ENCODE measurements at places on chromosomes 7 and 10. TPM values are rescaled to one million over a fixed set of nuclear protein-coding genes. Genes with fewer than 3 reads are reported as not detected.

C10orf53 gene
- total RNA-seq = not detected

- H3K27me3 ChIP-seq = no peaks in the 10 kb centered on the region
- no peaks in the 10 kb centered on the region for H3K36me3 ChIP-seq
These were observed 189.7 kb downstream of the GRM3 start for GRCh38 chr7:86833360-86833759.

DNA sequence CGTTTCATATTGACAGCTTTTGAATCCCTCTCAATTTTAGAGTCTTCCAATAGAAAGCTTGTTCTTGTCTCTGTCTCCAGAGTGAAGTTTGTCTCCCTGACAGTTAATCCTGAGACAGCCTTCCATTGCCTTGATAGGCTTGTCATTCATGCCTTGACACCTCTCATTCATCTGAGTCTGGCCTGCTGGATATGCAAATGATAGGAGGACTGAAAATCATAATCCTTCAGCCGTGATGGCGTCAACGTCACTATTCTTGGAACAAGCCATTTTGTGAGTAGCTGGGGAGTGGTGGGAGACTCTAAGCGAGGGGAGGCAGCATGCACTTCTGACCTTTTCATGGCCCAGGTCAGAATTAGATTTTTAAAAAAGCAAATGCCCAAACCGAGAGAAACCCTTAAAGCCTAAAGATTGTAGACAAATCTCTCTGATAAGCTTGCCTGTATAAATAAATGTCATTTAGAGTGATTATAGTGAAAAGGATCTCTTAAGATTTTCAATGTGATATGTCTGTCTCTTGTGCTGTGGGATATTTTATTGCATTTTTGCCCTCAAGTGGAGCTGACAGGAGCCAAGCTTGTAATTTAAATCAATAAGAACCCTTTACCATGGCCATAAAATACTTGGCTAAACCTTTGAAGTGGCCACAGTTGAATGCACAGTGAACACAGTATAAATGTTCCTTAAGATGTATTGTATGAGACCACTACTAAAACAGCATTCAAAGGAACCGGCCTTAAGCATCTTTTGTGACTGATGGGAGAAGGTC lies 148.8 kb downstream of the SNX10 start:
- H3K4me3 ChIP-seq = no peak overlapping the region
- no peaks in the 10 kb centered on the region for H3K36me3 ChIP-seq
- DNase-seq = no peak

DNA sequence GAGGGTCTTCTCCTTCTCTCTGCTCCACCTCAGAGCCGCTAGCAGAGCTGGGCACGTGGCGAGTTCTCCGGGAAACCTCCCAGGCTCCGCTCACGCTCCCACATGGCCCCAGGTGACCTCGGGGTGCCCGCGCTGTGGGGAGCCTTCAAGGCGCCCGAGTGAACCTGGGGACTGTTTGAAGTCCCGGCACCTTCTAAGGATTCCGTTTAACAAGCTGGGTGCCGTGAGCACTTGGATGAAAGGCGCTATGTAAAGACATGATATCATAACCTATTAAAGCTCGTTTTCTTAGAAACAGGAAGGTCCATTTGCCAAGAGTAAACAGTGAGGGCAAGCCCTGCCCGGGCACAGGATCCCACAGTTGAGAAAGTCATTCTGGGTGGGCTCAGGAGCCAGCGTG lies 15.8 kb upstream of the MYL10 start:
- no peaks in the 10 kb centered on the region for H3K27me3 ChIP-seq
- no peak overlapping the region for H3K4me3 ChIP-seq
- no peaks in the 10 kb centered on the region for H3K4me1 ChIP-seq
- no peak for DNase-seq

GRCh38 chr7:120714945-120715344 lies 143.0 kb downstream of the TSPAN12 start:
- DNase-seq = no peak
- no peak overlapping the region for H3K27ac ChIP-seq
- H3K36me3 ChIP-seq = no peaks in the 10 kb centered on the region
- H3K4me1 ChIP-seq = no peaks in the 10 kb centered on the region
- H3K27me3 ChIP-seq = no peaks in the 10 kb centered on the region

MGMT gene
- 16.9 TPM for total RNA-seq

DNA sequence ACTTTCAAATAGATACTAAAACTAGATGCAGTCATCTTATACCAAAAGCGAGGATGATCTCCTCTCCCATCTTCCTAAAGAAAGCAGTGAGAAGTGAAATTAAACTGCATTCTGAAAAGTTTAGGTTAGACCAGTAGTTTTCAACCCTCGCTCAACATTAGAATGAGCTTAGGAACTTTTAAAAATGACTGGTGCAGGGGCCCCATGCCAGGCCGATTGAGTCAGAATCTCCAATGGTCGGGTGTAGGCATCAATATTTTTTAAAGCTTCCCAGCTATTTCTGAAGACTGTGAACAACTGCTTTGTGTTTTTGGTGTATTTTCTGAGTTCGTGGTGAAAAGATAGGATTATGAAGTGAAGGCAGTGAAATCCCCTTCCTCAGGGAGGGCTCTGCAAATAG lies 146.0 kb downstream of the VTI1A start:
- H3K27me3 ChIP-seq = no peaks in the 10 kb centered on the region
- no peak for DNase-seq
- no peak overlapping the region for H3K4me3 ChIP-seq
- no peaks in the 10 kb centered on the region for H3K4me1 ChIP-seq
- no peak overlapping the region for H3K27ac ChIP-seq

DNA sequence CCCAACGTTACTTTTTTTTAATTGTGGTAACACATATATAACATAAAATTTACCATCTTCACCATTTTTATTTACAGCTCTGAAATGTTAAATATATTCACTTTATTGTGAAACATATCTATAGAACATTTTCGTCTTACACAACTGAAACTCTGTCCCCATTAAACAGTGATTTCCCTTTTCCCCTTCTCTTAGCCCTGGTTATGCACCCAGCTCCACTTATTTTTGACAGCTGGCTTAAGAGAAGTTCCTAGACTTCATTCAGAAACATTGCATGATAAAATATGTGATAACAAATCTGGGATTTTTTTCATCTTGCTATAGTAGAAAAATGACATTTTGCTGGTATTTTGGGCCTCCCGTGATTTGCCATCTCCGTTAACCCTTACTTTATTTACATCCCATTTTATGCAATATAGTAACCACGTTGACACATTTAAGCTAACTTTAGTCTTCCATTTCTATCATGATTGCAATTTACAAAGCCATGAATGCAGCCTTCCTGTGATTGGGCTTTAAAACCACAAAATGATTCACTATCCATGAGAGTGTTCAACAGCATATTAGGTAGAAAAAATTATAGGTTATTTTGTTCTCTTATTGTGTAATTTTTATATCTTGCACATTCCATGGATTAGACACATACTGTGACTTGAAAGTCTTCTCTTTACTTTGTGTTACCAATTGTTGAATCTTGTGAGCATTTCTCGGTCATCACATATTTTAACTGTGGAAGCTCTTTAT lies 139.6 kb downstream of the SND1 start:
- no peak overlapping the region for H3K27ac ChIP-seq
- H3K36me3 ChIP-seq = peaks cover 9% of the 10 kb centered on the region
- no peak overlapping the region for H3K4me3 ChIP-seq
- H3K27me3 ChIP-seq = no peaks in the 10 kb centered on the region
- DNase-seq = no peak

GRCh38 chr7:149248777-149249176 lies 9.3 kb downstream of the ZNF212 start:
- peaks cover 13% of the 10 kb centered on the region for H3K4me1 ChIP-seq
- H3K27me3 ChIP-seq = no peaks in the 10 kb centered on the region
- DNase-seq = no peak
- 0 out of 2 replicates have a peak overlapping the region, but pooled peaks have one; percentile 10 for H3K27ac ChIP-seq
- H3K36me3 ChIP-seq = peaks cover 10% of the 10 kb centered on the region

GRCh38 chr7:25186436-25186835 lies 41.9 kb downstream of the NPVF start:
- no peak overlapping the region for H3K27ac ChIP-seq
- no peaks in the 10 kb centered on the region for H3K27me3 ChIP-seq
- no peaks in the 10 kb centered on the region for H3K36me3 ChIP-seq
- no peak overlapping the region for H3K4me3 ChIP-seq
- no peak for DNase-seq

DNA sequence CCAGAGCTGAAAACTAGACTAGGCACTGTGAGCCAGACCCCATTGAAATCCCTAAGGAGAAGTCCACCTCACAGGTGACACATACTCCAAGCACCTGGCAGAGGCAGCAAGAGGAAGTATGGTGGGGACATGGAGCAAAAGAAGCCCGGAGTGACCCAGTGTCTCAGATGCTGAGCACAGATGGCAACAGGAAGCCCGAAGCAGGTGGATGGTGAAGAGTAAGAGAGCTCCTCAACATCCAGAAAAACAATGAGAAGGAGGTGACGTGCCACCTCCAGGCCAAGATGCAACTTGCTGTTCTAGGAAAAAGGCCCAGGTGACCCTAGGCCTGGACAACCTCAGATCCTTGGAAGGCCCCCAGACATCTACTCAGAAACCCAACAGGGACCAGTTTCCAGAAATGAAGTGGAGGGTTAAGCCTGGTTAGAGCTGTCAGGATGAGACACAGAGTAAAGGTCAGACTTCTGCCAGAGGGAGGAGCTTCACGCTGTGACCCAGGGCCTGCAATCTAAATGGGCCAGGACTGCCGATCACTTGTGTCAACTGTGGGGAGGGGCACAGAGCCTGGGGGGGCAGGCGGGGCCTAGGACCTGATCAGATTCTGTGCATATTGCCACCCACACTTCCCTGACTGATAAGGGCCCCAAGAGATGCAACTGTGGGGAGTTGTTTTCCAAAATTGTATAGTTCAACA lies 2.4 kb upstream of the COBL start:
- DNase-seq = no peak
- H3K4me1 ChIP-seq = no peaks in the 10 kb centered on the region
- no peak overlapping the region for H3K27ac ChIP-seq
- no peak overlapping the region for H3K4me3 ChIP-seq
- H3K27me3 ChIP-seq = peaks cover 3% of the 10 kb centered on the region

NAT16 gene
- total RNA-seq = not detected

GRCh38 chr7:17512181-17512675 lies 213.8 kb downstream of the AHR start:
- no peaks in the 10 kb centered on the region for H3K27me3 ChIP-seq
- H3K4me3 ChIP-seq = no peak overlapping the region
- H3K4me1 ChIP-seq = no peaks in the 10 kb centered on the region
- H3K27ac ChIP-seq = no peak overlapping the region
- no peaks in the 10 kb centered on the region for H3K36me3 ChIP-seq

- no peak for DNase-seq
- H3K4me3 ChIP-seq = no peak overlapping the region
These were observed 15.2 kb upstream of the NFE2L3 start for GRCh38 chr7:26136831-26137230.

DNA sequence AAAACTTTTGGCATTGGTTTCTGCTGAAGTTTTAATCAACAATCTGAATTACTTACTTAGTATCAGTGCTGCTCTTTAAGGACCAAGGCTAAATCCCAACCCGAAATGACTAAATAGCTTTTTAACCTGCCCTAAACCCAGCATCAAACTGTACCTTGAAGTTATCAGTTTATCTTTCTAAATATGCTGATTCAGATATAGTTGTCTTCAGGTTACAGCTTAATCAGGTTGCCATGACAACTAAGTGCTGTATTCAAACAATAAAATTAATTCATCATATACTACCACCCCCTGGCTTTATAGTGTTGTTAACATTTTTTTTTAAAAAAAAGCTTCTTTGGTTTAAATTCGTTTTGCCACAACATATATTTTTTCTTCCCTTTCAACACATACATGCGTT lies 239.6 kb downstream of the TWIST1 start:
- no peak overlapping the region for H3K27ac ChIP-seq
- no peaks in the 10 kb centered on the region for H3K27me3 ChIP-seq
- no peak overlapping the region for H3K4me3 ChIP-seq
- no peaks in the 10 kb centered on the region for H3K4me1 ChIP-seq

- no peak overlapping the region for H3K4me3 ChIP-seq
- H3K27ac ChIP-seq = no peak overlapping the region
- H3K4me1 ChIP-seq = no peaks in the 10 kb centered on the region
- no peaks in the 10 kb centered on the region for H3K27me3 ChIP-seq
These were observed 207.1 kb downstream of the TRIL start for GRCh38 chr7:28750981-28751380.

GRK5 gene
- 21.4 TPM for total RNA-seq

TSC22D4 gene
- total RNA-seq = 63.7 TPM

DNA sequence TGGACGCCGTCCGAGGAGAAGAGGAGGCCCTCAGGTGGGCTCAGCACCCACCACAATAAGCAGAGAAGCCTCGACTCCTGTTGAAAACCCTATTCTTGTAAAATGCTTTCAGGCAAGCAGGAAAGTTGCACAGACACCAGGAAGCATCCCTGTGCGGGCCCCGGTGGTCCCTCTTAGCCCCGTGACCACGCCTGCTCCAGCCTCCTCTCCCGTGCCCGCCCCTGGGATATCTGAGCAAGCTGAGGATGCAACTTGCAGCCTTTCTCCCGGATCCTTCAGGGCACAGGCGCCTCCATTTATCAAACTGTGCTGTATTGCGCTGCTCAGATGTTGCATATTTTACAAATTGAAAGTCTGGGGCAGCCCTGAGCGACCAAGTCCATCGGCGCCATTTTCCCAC lies 72.7 kb downstream of the CFAP46 start:
- H3K4me1 ChIP-seq = no peaks in the 10 kb centered on the region
- no peaks in the 10 kb centered on the region for H3K36me3 ChIP-seq
- no peak overlapping the region for H3K27ac ChIP-seq
- no peak for DNase-seq
- no peak overlapping the region for H3K4me3 ChIP-seq

DNA sequence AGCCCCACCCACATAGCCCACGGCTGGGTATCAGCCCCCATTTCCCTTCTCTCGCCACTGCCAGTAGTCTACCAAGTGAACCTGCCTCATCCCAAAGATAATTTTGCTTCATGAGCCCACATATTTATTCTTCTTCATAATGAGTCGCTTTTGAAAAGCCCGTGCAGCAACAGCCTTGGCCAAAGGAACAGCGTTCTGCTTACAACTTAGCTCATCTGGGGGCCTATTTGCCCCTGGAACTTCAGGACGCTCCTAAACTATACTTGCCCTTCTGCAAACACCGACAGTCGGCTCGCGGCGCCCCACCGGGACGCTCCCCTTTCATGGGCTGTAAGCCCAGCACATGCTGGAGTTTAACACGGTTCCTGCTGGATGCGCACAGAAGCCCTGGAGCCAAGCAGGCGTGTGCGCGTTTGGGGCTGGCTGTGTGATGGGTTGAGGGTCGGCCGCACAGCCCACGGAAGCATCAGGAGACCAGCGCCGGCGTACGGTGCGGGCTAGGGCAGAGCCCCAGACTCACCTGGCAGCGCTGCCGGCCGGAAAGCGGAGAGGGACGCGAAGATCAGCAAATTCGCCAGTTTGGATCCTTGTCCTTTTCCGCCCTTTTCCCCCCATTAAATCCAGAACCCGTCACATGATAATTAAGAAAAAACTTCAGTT lies 370 bp downstream of the TMEM60 start:
- peak overlapping the region; percentile 86 for H3K27ac ChIP-seq
- DNase-seq = no peak
- no peaks in the 10 kb centered on the region for H3K36me3 ChIP-seq
- H3K27me3 ChIP-seq = no peaks in the 10 kb centered on the region
- H3K4me1 ChIP-seq = peaks cover 11% of the 10 kb centered on the region
- peak overlapping the region; percentile 85 for H3K4me3 ChIP-seq
